Stimulated activated CD8-positive, alpha-beta memory T cell treated with anti-CD3 and anti-CD28 coated beads, Interleukin-4, amount 100 ng/mL, for 4 hours (primary cell): ENCODE measurements at places on chromosomes 3 and 15.

DNA sequence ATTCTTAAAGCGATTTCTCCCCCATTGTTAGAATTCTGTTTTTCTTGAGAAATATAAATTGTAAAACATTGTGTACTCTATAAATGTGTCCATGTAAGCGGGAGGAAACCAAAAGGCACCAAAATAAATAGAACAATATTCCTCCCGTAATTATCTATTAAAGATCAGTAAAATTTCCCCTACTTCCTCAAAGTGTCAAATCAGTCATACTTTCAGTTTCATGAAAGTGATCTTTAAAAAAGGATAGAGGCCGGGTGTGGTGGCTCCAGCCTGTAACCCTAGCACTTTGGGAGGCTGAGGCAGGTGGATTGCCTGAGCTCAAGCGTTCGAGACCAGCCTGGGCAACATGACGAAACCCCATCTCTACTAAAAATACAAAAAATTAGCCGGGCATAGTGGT is 278.9 kb downstream of the MECOM start:
- no peak for DNase-seq

GRCh38 chr3:161852744-161853143 is 356.1 kb downstream of the OTOL1 start:
- no peak for DNase-seq

DNA sequence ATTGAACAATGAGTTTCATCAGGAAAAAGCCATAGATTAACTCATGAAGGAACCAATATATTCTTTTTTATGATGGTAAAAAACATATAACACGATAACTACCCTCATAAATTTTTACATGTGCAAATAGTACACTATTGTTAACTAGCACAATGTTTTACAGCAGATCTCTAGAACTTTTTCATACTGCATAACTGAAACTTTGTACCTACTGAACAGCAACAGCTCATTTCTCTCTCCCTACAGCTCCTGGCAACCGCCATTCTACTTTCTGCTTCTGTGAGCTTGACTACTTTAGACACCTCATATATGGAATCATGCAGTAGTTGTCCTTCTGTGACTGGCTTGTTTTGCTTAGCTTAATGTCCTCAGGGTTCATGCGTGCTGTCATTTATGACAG is 235.4 kb downstream of the NFKBIZ start:
- no peak for DNase-seq

- no peak for DNase-seq
These were observed 115.8 kb upstream of the PLCL2 start for GRCh38 chr3:16768956-16769355.

- DNase-seq: no peak
These were observed 4.8 kb downstream of the TKT start for GRCh38 chr3:53250881-53251605.

DNA sequence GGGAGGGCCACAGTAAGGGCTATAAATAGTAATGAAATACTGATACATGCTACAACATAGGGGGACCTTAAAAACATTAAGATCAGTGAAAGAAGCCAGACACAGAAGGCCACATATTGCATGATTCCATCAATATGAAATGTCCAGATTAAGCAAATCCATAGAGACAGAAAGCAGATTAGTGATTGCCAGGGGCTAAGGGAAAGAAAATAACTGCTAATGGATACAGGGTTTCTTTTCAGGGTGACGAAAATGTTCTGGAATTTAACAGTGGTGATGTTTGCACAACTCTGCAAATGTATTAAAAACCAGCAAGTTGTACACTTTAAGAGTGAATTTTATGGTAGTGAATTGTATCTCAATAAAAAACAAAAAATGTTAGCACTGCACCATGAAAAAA is 37.0 kb downstream of the PIK3R4 start:
- no peak for DNase-seq

- no peak for DNase-seq
These were observed 50.4 kb upstream of the TRA2B start for GRCh38 chr3:185988080-185988815.

- no peak for DNase-seq
These were observed 808 bp downstream of the GK5 start for GRCh38 chr3:142224482-142225072.

GRCh38 chr3:175511219-175511785 is 652.2 kb downstream of the NAALADL2 start:
- no peak for DNase-seq

GRCh38 chr3:167575000-167575600 is 78.6 kb downstream of the WDR49 start:
- no peak for DNase-seq

DNA sequence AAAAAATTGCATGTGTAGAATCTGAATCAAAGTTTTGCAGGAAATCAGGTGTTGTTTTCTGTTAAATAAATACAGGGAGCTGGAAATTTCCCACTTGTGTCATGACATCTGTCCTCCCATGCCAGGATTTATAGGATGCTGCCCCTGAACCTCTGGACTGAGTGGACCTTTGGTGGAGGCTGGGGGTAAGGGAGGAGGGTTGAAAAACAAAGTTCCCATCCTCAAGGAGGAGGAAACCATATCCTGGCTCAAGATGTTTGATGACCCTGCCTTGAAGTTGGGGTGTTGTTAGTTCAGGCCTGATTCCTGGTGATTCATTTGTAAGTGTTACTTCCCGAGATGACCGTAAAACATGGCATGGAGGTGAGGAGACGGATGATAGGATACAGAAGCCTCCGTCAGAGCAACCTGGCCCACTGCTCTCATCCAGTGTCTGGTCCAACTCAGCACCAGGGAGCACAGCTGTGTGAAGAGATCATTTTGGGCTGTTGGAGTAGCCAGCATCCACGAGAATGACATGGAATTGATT is 223.6 kb downstream of the CACNA2D3 start:
- no peak for DNase-seq

GRCh38 chr3:185677146-185677829 is 91.2 kb downstream of the SENP2 start:
- no peak for DNase-seq

DNA sequence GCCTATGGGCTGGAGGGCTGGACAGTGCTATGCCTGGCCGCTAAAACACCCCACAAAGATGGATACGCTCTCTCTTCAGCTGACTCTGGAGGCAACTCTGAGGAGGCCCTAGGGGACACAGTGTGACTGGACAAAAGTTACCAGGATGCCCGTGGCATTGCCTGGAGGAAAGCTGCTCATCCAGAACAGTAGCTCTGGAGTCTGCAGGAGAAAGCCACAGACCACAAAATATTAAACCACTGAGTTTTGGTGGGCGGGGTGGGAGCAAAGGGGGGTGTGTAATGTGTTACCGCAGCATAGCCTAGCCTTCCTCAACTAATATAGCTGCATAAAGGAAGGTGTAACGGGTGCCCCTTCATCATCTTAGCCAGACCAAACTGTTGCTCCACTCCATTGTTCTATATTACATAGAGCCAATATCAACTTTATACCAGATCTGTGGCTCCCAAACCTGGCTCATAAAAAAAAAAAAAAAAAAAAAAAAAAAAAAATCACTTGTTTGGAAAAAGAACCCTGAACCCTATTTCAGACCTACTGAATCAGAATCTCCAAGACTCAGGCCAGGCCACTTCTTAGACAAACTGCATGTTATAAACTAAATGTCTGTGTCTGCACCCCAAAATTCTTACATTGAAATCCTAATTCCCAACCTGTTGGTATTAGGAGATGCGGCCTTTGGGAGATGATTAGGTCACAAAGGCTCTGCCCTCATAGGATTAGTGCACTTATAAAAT is 132.6 kb downstream of the TNIK start:
- no peak for DNase-seq

DNA sequence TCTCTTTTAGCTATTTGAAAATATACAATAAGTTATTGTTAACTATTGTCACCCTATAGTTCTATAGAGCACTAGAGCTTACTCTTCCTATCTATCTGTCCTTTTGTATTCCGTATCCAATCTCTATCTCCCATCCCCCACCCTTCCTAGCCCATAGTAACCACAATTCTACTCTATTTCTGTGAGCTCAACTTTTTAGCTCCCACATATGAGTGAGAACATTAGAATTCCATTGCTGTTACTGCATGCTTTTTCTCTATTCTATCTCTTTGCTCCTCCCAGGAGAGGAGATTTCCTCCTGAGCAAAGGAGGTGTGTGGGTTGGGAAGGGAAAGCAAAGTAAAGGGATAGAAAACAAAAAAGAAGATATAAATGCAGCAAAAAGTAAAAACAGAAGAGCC is 105.6 kb upstream of the SLC4A7 start:
- DNase-seq: no peak
